Germinal center (tissue), 1 donor: ENCODE measurements at places on chromosomes 1 and 21.

DNA sequence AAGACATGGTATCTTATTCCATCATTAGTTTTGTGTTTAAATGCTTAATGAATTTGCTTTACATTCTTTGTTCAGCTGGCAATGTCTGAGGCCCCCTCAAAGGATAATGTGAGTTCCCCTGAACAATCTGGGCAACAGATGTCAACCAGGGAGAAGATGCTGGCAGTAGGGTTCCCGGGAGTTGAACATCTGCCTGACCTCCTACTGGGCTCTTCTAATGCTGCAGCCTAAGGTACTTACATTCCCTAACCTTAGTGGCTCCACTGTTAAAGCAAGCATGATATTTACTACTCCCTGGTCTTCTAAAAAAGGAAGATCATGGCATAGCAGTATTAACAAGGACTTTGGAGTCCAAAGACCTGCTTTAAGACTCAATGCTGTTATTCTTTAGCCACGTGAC, 574.9 kb upstream of the NR5A2 start:
- DNase-seq, result no peak

DNA sequence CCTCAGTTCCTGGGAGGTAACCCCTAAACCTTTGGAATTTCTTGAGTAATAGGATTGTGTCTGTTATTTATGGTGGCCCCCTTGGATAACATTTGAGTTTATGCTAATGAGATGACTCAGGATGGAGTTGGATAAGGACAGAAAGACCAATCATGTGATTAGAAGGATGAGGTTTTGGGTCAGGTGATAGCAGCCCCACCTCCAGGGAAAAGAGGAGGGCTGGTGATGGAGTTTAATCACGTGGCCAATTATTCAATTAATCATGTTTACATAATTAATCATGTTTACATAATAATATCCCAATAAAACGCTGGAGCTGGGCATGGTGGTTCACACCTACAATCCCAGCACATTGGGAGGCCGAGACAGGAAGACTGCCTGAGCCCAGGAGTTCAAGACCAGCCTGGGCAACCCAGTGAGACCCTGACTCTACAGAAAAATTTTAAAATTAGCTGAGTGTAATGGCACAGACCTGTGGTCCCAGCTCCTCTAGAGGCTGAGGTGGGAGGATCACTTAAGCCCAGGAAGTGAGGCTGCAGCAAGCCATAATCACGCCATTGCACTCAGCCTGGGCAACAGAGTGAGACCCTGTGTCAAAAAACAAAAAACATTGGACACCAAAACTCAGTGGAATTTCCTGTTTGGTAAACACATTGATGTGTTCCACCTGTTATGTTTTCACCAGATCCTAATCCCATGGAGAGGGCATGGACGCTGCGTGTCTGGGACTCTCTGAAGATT, 73.3 kb downstream of the NUP210L start:
- no peak for DNase-seq

GRCh38 chr21:37074197-37074510, 1.1 kb downstream of the TTC3 start:
- DNase-seq, result no peak

- DNase-seq, result no peak
Observed at GRCh38 chr1:67777440-67777839, 55.8 kb downstream of the GNG12 start.

GRCh38 chr1:176325664-176326063, 118.6 kb upstream of the COP1 start:
- DNase-seq, result no peak

GRCh38 chr1:26010825-26011224, 10.8 kb upstream of the EXTL1 start:
- DNase-seq, result no peak

DNA sequence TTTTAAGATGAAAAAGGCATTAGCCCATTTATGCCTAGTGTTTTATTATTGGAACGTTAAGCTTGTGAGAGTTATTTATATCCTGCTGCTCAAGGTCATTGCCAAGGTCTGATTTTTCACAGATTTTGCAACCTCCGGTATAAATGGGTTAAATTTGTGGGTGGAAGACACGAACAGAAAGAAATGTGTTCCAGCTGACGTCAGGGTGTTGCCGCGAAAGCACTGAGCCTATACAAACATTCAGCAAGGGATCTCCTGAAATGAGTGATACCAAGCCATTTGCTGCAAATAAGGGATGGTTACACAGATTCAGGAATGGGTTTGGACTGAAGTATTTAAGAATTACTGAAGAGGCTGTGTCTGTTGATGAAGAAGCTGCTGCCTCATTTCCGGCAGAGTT, 32.2 kb downstream of the TMED5 start:
- DNase-seq, result no peak

DNA sequence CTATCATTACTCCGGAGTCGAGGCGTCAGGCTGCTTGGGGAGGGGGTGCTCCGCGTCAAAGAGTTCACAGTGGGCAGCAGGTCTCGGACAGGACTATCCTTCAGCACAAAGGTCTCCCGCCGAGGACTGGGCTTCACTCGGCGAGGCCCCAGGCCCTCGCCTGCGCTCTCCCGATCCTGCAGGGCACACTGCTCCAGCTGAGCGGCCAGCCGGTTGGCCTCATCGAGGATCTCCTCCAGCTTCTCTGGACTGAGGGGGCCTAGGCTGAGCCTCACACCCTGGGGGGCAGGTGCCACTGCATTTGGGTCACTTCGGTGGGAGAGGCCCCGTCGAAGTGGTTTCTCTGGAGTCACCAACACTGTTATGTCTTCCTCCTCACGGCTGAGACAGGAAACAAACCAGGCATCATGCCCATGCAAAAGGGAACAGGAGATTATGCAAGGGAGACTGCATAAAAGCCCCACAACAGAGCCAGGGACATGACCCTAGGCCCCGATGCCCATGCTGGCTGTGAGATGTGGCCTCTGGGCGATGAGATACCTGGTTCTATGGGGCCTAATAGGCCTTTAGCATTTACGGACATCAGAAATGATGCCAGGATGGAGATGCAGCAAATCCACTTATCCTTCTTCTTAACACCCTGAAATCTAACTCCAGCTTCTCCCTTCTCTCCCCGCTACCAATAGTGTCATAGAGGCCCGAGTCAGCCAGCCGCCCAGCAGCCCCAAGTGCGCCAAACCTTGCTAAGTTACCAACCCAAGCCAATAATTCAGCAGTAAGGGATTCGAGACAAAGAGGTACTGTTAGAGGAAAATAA, 1.1 kb downstream of the PSRC1 start:
- DNase-seq, result no peak

DNA sequence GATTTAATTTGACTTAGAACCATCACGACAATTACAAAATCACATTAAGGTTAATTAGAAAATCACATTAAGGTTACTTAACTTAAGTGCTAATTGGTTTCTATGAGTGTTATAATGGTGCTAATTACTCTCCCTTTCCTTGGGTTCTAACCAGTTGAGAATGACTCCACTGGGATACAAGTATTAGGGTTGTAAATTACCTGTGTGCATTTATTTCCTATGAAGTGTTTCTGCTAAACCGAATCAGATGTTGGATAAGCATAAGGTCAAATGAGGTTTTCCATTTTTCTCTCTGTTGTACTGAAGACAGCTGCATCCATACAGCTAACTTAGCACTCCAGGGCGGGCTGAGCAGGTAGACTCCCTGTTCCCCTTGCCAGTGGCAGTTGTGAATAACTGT, 610.3 kb upstream of the TMPRSS15 start:
- no peak for DNase-seq

DNA sequence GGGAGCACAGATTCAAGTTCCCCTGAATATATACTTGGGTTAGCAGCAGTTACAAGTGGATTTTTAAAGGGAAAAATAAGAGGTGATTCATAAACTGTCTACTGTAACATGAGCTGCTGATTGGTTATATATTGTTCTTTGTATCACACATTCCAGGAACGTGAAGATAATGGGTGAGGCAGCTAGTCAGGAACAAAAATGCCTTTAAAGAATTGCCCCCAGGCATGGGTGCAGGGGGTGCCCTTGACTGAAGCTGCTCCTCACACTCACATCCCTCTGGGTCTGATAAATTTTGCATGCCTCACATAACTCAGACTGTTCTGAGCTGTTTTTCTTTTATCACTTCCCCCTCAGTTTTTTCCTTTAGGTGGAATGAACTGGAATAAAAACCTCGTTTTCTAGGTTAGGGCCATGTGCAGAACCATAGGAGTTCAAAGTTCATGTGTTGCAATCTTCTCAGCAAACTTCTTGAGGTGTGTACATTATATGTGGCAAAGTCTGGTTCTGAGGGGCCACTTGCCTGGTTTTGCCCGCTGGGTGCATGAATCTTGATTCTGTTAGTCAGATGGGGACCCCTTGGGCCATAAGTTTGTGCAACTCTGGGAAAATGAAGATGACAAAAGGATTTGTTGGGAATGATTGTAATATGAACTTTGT, 21.1 kb downstream of the TBX19 start:
- DNase-seq, result no peak

DNA sequence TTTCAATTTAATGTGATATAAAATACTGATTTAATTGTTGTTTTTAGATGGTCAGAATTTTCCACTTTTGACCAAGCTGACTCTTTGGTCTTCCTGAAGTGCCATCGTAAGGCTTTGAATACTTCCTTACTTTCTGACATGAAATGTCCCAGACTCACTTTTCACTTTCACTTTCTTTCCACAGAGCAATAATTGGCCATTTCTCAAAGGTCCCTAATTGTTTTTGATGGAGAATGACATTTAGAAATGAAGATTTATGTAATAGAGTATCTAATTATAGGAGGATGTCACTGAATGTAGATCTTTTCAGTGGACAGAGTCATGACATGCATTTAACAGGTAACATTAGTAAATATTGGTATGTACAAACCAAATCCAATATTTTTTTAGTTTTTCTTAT, 1141.6 kb downstream of the KCNT2 start:
- no peak for DNase-seq

GRCh38 chr1:53766831-53767405, 28.0 kb upstream of the GLIS1 start:
- no peak for DNase-seq

DNA sequence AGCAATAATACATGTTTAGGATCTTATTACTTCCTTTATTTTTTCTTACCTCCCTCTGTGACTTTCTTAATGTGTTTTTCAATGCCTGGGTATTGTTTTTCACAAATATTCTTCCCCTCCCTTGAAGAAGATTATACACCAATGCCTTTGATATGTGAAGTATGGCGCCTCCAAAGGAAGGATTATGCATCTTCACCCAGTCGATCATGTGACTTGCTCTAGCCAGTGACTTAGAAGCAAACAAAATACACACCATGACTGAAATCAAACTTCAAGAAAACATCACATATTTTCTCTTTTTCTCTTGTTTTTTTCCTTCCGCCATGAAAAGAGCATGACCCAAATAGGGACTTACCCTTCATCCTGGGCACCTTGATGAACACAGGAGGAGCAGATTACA, 297.1 kb downstream of the NCAM2 start:
- no peak for DNase-seq

DNA sequence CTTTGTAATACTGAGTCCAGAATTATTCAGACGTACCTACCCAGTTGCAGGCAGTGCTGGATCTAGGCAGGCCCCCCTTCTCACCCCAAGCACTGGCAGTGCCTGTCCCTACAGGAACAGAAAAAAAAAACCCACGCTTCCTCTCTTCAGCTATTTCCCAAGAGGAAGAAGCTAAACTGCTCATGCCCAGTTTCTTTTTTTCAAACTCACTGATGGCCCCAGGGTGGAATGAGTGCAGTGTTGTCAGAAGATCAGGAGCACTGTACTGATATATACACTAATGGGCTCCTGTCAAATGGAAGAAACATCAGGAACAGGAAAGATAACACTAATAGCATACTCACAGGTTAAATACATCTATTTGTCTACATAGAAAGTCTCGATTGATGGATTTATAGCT, 28.2 kb upstream of the DOCK7 start:
- no peak for DNase-seq

DNA sequence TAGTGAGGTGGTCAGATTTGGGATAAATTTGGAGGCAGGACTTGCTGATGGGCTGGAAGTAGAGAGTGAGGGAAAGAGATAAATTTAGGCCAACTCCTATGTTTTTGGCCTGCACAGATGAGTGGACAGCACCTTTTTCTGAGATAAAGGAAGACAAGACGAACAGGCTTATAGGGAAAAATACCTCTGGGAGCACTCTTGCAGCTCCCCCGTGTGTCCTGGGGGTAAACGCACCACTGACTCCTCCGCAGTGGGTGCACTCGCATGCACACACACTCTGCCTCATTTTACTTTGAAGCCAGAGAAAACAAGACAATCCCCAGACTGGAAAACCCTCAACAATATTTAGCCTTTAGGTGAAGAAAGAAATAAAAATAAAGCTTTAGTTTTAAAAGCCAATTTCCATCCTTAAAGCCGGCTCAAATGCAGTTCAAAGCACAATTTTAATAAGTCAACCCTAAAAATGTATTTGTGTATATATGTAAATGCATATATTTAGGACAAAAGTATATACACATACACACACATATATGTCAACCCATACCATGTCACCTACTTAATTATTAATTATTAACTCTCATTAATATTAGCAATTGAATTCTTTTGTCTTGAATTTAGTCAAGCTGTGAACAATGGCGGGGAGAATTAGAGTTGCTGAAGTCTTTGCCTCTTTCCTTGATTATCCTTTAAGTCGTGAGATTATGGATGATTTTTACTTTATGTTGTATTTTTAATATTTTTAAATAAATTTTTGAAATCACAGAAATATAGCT, 341.8 kb downstream of the ZNF326 start:
- no peak for DNase-seq

DNA sequence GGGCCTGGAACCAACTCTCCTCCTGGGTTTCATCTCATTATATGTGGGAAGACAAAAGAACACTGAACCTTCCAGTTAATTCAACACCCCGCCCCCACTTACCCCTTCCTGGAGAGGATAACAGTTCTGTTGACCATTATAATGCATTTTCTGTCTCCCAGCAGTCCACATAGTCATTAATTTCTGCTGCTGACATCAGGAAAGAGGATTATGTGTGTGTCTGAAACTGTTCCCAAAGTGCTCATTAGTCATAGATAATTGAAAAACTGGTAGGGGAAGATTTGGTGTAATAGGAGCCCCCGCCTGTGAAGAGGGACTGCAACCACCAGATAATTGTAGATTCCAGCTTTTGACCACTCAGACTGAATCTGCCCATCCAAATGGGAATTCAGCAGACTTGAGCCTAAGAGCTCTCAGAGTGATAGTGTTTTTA, 208.7 kb downstream of the FGGY start:
- DNase-seq, result no peak

DNA sequence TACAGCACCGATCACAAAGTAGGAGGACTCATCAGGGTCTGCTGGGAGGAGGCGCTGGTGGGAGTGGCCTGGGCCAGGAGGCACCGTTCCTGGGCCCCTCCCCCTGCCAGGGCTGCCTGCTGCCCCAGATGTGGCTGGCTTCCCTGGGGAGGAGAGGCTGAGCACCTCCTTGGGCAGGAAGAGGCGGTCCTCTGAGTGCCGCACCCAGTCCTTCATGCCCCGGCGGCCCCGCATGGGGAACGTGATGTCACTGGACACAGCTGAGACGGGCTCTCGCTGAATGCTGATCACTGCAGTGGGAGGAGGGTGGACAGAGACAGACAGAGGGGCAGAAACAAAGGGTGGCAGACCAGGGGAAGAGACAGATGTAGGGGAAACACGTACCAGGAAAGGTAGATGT, 24.8 kb downstream of the ADGRB2 start:
- peak; percentile 72 for DNase-seq

- DNase-seq, result no peak
Observed at GRCh38 chr1:7538033-7538432, 233.1 kb upstream of the VAMP3 start.

GRCh38 chr1:23216771-23217420, 406 bp downstream of the HTR1D start:
- peak; percentile 56 for DNase-seq

- no peak for DNase-seq
Observed at GRCh38 chr1:73097917-73098316, 815.6 kb upstream of the NEGR1 start.
